ENCODE measurements at places on chromosomes 7 and 10.

DNA sequence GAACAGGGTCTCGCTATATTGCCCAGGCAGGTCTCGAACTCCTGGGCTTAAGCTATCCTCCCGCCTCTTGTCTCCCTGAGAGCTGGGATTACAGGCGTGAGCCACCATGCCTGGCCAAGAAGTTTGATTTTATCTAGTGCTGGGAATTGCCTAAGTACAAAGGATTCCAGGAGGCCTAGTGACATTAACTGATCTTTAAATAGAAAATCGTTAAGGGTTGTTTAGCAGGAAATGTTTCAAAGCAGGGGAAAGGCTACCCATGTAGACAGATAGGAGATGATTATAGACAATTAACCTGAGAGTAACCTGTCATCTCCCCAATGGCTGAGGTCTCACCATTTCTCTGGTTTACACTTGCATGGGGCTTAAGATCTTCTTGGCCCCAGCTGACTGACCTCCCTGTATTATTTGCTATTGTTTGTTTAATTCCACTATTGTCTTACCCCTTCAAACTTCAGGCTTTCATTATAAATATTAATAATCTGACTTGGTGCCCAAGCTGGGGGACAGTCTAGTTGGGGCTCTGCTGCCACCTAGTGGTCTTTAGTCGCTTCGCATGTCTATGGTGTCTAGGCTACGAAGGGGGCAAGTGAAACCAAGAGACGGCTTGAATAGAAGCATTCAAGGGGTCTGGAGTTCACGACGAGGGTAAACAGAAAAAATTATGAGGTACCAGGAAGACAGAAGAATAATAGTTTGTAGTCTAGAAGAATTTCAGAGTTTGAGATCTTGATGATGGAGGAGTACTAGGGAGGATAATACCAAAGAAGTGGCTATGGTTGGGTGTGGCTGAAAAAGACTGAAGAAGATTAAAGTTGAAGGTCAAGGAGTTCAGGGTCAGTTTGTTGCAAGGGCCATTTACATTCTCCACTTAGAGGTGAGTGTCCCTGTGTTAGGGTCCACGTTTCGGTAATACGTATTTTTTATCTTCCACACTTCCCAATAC is 40.4 kb upstream of the BPGM start:
- H3K27ac ChIP-seq, result no peak overlapping the region
- H3K27me3 ChIP-seq, result no peaks in the 10 kb centered on the region
- H3K36me3 ChIP-seq, result no peaks in the 10 kb centered on the region

GRCh38 chr10:49645871-49646870 is 32.3 kb downstream of the CHAT start:
- H3K4me3 ChIP-seq, result no peak overlapping the region
- H3K4me1 ChIP-seq, result no peaks in the 10 kb centered on the region
- no peaks in the 10 kb centered on the region for H3K36me3 ChIP-seq
- H3K27me3 ChIP-seq, result no peaks in the 10 kb centered on the region

GRCh38 chr7:131047651-131048304 is 279.9 kb upstream of the MKLN1 start:
- H3K27me3 ChIP-seq, result no peaks in the 10 kb centered on the region
- DNase-seq, result no peak
- peaks cover 9% of the 10 kb centered on the region for H3K36me3 ChIP-seq
- H3K4me3 ChIP-seq, result no peak overlapping the region
- H3K4me1 ChIP-seq, result peaks cover 68% of the 10 kb centered on the region

DNA sequence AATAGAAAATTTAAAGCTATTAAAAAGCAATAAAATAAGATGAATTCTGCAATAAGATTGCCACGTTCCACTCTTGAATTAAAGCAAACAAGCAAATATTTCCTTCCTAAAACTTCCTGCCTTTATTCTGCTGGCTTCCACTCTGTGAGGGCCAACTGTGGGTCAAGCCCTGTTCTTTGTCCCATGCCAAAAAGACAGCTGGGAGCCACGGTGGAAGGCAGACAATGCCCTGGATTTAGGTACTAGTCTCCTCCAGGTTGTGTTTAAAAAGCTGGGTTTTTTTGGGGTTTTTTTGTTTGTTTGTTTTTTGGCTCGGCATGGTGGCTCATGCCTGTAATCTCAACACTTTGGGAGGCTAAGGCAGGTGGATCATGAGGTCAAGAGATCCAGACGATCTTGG is 39.1 kb downstream of the LRRTM3 start:
- H3K27ac ChIP-seq, result no peak overlapping the region
- no peak for DNase-seq
- H3K27me3 ChIP-seq, result no peaks in the 10 kb centered on the region
- no peaks in the 10 kb centered on the region for H3K4me1 ChIP-seq
- no peaks in the 10 kb centered on the region for H3K36me3 ChIP-seq
- H3K4me3 ChIP-seq, result no peak overlapping the region

DNA sequence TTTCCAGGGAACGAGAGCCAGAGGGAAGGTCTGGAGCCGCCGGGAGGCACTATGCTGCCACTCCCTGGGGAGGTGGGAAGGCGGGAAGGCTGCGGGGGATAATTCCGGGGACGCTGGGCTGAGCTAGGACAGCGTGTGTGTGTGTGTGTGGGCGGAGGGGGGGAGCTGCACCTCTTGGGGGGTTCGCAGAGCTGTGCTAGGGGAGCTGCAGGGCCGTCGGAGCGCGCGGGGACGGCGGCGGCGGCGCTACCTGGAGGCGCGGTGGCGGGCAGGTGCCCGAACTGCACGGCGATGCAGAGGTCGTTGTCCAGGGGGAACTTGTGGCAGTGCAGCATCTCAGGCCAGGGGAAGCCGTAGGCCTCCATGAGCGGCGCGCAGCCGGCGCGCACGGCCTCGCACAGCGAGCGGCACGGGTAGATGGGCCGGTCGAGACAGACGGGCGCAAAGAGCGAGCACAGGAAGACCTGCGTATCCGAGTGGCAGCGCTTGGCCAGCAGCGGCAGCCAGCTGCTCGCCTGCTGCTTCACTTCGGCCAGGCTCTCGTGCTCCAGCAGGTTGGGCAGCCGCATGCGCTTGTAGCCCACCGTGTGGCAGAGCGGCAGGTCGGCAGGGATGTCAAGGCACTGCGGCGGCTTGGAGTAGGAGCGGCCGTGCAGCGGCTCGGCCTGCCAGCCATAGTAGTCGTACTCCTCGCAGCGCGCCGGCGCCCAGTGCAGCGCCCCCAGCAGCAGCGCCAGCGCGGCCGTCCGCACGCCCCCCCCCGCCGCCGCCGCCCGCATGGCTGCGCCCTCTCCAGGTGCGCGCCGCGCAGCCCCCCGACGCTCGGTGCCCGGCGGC is 526 bp downstream of the SFRP5 start:
- peak overlapping the region; percentile 24 for H3K4me3 ChIP-seq

DNA sequence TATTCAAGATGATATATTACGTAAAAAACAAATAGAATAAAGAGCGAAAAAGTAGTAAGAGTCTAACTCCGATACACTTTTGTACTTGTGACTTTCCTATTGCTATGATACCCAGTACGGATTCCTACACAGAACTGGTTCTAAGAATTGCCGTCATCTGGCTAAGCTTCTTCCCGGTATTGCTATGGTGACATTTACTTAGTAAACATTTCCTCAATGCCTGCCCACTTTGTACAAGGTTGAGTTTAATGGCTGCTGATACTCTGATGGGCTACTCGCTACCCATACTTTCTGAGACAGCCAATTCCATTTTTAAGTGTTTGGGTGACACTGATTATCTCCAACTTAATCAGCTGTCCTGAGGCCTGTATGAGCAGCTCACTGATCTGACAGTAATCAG is 55.6 kb downstream of the OSBPL3 start:
- H3K27ac ChIP-seq, result no peak overlapping the region
- no peaks in the 10 kb centered on the region for H3K27me3 ChIP-seq
- no peak for DNase-seq

DNA sequence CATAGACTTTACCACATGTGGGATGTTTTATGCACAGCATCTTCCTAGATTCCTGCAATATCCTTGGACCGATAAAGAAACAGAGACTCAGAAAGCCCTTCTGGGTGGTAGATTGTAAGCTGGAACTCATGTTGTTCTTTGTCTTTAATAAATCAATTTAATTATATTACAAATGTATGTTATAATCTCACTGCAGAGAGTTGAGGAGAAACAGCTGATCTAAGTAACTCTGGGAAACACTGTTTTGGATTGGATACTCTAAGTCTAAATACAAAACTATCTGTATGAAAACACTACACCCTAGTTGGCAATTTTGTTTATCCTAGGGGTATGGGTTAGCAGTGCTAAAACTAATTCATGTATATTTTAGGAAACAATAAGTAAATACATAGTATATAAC is 1015.2 kb downstream of the XPNPEP1 start:
- H3K27ac ChIP-seq, result no peak overlapping the region
- H3K4me1 ChIP-seq, result no peaks in the 10 kb centered on the region
- H3K36me3 ChIP-seq, result no peaks in the 10 kb centered on the region
- H3K27me3 ChIP-seq, result no peaks in the 10 kb centered on the region
- no peak for DNase-seq
- H3K4me3 ChIP-seq, result no peak overlapping the region

DNA sequence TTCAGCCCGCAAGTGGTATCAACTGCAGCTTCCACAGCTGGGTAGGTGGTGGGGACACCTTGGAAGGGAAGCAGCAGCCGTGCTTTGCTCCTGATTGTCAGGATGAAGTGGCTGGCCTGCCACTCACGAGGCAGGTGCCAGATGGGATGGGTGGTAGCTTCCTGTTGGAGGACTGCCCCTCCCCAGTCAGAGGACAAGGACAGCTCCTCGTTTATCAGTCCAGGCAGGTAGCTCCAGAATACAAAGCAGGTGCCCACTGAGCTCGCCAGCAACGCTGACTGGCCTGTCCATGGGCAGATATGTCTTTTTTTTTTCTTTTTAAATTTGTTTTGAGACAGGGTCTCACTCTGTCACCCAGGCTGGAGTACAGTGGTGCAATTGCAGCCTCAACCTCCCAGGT is 431.3 kb downstream of the GALNT17 start:
- no peaks in the 10 kb centered on the region for H3K27me3 ChIP-seq
- H3K4me3 ChIP-seq, result no peak overlapping the region
- no peaks in the 10 kb centered on the region for H3K36me3 ChIP-seq
- no peak for DNase-seq

DNA sequence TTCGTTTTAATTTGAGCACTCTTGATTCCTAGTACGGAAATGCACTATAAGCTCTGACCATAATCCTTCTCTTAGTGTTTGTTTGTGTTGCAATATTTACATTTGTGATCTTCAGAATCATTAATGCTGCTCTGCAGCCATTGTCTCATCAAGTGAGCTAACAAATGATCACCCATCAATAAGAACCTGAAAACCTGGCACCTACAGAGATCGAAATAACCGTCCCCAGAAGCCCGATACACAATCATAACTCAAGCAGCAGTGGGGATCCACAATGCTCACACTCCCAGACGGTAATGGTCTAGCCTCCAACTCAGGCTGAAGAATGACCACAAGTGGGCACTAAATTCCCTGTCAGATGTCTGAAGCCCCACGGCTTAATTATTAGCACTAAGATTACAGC is 156.0 kb upstream of the NFE2L3 start:
- H3K27me3 ChIP-seq, result no peaks in the 10 kb centered on the region
- H3K36me3 ChIP-seq, result no peaks in the 10 kb centered on the region
- DNase-seq, result no peak
- no peaks in the 10 kb centered on the region for H3K4me1 ChIP-seq
- H3K4me3 ChIP-seq, result no peak overlapping the region

- no peaks in the 10 kb centered on the region for H3K27me3 ChIP-seq
- H3K4me3 ChIP-seq, result no peak overlapping the region
- no peak overlapping the region for H3K27ac ChIP-seq
- no peak for DNase-seq
- no peaks in the 10 kb centered on the region for H3K4me1 ChIP-seq
- no peaks in the 10 kb centered on the region for H3K36me3 ChIP-seq
Observed at GRCh38 chr7:84122582-84123360, 71.8 kb downstream of the SEMA3A start.

- no peaks in the 10 kb centered on the region for H3K36me3 ChIP-seq
- H3K4me3 ChIP-seq, result no peak overlapping the region
- H3K4me1 ChIP-seq, result no peaks in the 10 kb centered on the region
- DNase-seq, result no peak
Observed at GRCh38 chr7:38658921-38659320, 27.7 kb upstream of the AMPH start.

DNA sequence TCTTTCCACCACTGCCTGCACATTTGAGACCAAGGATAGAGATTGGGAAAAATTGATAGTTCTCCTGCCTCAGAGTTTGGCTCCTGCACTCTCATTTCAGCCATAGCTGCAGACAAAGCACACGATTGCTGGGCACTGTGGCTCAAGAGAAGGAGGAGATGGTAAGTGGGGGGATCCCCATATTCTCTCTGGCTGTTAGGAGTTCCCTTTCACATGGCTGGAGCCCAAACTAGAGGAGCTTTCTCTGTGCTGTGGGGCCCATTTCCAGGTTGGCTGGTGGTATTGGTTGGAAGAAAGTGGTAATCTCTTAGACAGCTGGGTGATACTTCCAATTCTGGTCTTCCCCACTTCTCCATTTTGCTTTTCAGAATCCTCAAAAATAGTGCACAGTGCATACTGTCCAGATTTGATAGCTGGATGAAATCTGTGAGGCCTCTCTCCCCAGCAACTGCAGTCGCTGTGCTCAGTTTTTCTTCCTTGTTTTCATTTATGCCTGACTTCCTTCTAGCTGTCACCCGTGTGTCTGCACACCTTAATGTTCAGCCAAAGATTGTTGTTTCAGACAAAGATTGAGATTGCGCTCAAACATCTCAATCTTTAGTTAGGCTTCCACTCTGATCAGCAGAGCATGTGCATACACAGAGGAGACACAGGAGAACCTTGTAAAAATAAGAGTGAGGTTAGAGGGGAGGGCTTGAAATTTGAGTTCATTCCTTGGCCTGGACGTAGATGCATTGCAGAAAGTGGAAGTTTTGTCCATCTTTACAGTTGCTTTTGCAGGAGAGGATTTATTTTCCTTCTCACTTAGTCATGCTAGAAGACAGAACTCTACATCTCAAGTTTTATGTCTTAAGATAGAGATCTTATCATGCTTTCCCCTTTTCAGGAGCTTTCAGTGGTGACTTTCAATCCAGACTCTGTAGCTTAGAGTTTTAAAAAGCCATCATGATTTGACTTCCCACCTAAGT is 28.6 kb downstream of the RABGEF1 start:
- no peaks in the 10 kb centered on the region for H3K36me3 ChIP-seq
- no peak overlapping the region for H3K27ac ChIP-seq
- H3K4me3 ChIP-seq, result no peak overlapping the region
- no peak for DNase-seq
- peaks cover 18% of the 10 kb centered on the region for H3K4me1 ChIP-seq
- no peaks in the 10 kb centered on the region for H3K27me3 ChIP-seq

GRCh38 chr7:105191331-105191730 is 177.3 kb downstream of the KMT2E start:
- no peaks in the 10 kb centered on the region for H3K27me3 ChIP-seq
- no peak overlapping the region for H3K4me3 ChIP-seq
- peaks cover 25% of the 10 kb centered on the region for H3K4me1 ChIP-seq
- no peak overlapping the region for H3K27ac ChIP-seq
- no peaks in the 10 kb centered on the region for H3K36me3 ChIP-seq
- no peak for DNase-seq

DNA sequence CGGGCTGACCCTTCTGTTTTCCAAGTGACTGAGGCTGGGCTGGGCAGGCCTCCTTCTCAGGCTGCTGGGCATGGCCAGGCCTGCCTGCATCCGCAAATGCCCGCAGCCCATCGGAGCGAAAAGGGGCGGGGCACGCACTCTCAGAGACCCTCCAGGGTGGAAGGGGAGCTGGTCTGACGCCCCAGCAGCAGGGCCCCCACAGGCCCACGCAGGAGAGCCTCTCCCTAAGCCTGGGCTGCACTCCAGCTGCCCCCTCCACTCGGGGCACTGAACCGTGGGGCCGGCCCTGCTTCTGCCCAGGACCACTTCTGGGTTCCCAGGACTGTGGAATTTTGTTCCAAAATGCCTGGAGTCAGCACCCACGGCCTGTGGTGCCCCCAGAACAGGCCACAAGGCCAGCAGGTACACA is 9.3 kb downstream of the ADAP1 start:
- H3K36me3 ChIP-seq, result no peaks in the 10 kb centered on the region
- no peak for DNase-seq
- H3K4me1 ChIP-seq, result peaks cover 8% of the 10 kb centered on the region
- peak overlapping the region; percentile 17 for H3K27ac ChIP-seq

All from vagina (tissue), 2 donors.